ENCODE measurements at places on chromosomes 6 and 20. TPM values are rescaled to one million over a fixed set of nuclear protein-coding genes. Genes with fewer than 3 reads are reported as not detected.

DNA sequence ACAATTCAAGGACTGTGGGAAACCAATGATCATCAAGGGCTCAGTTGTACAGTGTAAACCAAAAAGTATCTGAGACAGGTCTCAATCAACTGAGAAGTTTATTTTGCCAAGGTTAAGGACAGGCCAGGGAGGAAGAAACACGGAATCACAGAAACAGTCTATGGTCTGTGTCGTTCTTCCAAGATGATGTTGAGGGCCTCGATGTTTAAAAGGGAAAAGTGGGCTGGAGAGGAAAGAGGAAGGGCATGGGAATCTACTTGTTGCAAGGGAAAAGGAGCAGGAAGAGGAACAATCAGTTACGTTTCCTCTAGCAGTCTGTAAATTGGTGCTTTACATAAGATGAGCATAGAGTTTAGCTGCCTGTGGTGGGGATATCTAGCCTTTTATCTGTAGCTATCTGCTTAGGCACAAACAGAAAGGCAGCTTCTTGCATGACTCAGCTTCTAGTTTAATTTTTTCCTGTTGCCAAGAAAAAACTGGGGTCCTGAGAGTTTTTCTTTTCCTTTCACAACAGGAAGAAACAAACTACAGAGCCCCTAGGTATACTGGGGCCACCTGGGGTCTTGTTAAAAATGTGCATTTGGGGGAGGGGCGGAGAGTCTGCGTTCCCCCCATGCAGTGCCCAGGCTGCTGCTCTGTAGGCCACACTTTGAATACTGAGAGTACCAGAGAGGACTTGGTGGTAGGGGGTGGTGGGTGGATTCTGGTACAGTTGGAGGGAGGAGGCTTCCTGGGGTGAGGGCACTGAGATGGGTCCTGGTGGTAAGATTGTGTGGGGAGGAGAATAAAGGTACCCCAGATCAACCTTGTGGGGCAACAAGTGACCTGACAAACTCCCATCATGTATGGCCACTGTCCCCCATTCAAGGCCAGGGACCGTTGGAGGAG, 35.3 kb upstream of the EZR start:
- peak; percentile 15 for DNase-seq

DNA sequence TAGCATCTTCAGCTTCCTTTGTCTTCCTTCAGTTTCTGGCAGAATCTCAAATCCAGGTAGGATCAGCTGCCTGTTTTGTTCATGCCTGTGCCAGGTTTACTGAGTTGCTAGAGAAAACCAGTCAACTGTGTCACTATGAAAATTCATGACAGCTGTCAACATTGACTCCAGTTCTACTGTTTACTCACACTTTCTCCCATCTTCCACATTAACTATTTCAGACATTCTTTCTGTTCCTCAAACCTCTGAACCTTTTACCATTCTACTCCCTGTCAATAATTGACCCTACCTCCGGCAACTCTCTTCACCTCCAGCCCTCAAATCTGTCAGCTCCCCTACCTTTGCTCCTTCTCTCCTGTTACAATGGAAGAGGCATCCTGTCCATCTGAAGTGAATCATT, 8.5 kb downstream of the ENPP4 start:
- DNase-seq, result no peak

GRCh38 chr20:4102381-4102780, 87.0 kb upstream of the RNF24 start:
- no peak for DNase-seq

GRCh38 chr6:43127877-43128276, 43.2 kb upstream of the SRF start:
- DNase-seq, result no peak

GRCh38 chr20:22974354-22974753, 60.8 kb upstream of the SSTR4 start:
- DNase-seq, result peak; percentile 28

GRCh38 chr6:165325609-165326008, 16.2 kb upstream of the C6orf118 start:
- DNase-seq, result no peak

GRCh38 chr20:10307359-10307735, 88.7 kb downstream of the SNAP25 start:
- DNase-seq, result no peak

DNA sequence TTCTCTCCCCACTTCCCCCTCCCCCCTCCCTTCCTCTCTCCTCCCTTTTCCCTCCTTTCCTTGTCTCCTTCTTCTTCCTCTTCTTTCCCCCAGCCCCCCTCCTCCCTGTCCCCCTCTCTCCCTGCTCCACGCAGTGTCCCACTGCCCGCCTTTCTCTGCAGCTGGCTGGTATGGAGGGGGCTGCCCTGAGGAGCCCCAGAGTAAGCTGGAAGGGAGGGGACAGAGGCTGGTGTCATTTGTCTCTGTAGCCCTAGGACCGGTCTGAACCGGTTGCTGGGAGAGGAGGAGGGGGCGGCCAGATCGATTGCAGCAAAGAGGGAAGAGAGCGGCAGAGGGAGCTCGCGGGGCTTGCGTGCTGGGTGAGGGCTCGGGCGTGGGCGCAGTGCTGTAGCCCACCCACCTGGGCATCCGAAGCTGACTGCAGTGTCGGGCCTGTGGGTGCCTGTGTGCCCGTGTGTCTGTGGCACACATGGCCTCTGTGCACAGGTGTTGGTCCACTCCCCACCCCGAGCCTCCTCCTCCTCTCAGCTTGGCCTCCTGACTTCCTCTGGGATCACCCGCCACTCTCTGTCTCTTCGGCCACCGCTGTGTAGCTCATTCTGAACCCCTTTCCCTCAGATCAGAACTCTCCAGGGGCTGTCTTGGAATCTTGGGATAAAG, 50.6 kb downstream of the SRC start:
- DNase-seq, result no peak

DNA sequence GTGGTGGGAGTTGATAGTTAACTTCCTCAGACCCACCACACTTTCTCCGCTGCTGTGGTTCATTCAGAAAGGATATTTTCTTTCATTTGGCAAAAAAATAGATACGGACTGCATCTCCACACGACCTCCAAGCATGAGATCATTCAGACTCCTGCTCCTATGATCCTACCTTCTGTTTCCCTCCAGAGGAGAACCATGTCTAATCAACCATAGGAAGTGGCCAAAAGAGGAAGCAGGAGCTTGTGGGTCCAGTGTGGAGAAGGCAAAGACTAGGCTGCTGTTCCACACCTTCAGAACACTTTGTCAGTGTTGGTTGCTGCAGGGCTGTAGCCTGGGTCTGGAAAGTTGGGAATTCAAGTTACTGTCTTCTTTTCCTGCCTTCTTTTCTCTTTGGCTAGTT, 10.6 kb upstream of the KIF13A start:
- DNase-seq, result no peak

GRCh38 chr6:135004399-135004798, 50.2 kb downstream of the HBS1L start:
- no peak for DNase-seq

DNA sequence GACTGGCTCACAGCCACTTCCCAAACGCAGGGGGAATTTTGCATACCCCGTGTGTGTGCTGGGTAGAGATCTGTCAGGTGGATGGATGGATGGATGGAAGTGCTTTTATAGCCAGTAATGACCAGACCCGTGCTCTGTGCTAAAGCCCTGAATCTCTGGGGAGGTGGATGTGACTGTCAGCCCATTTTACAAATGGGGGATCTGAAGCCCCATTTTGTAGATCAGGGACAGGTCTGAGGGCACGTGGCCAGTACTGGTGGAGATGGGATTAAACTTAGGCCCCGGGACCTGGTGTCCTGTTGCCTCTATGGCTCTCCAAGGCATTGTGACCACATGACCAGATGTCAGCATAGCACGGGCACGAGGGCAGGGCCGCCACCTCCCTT, 38.2 kb upstream of the ZBP1 start:
- no peak for DNase-seq

GRCh38 chr20:32218156-32218900, 10.6 kb downstream of the POFUT1 start:
- DNase-seq, result peak; percentile 15

GRCh38 chr20:8250539-8251200, 118.6 kb downstream of the PLCB1 start:
- DNase-seq, result no peak

DNA sequence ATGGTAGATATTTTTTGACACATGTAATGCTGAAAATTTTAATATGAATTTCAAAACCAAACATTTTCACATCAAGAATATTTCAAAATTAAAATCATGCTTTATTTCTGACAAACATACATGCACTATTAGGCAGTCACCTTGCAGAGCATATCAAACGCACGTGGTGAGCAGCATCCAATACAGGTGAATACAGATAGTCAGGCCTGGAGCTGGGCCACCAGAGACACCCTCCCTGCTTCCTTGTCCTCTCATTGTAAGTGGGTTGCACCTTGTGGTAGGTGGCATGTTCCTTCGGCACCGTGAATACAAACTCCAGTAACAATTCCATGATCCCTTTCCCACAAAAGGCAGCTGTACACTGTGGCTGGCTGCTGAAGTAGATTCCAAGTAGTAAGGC, 8.9 kb downstream of the REV3L start:
- no peak for DNase-seq

TBXT gene
- polyA plus RNA-seq, result not detected

KCNK15 gene
- 0.05 TPM for polyA plus RNA-seq

HTR1E gene
- polyA plus RNA-seq, result not detected

BPIFA1 gene
- polyA plus RNA-seq, result not detected

FOXC1 gene
- polyA plus RNA-seq, result 6.4 TPM

BLOC1S5 gene
- polyA plus RNA-seq, result 3.1 TPM

PARD6B gene
- 0.03 TPM for polyA plus RNA-seq

OVOL2 gene
- polyA plus RNA-seq, result not detected

OR2H2 gene
- not detected for polyA plus RNA-seq

ZNF512B gene
- 10.0 TPM for polyA plus RNA-seq
